SK-N-SH treated with all-trans-retinoic acid at 6 μM for 48 hours (cell line): ENCODE measurements at places on chromosomes 5 and 9.
A peak's percentile ranks its signal among the peaks of the same experiment; 100 is the strongest.

DNA sequence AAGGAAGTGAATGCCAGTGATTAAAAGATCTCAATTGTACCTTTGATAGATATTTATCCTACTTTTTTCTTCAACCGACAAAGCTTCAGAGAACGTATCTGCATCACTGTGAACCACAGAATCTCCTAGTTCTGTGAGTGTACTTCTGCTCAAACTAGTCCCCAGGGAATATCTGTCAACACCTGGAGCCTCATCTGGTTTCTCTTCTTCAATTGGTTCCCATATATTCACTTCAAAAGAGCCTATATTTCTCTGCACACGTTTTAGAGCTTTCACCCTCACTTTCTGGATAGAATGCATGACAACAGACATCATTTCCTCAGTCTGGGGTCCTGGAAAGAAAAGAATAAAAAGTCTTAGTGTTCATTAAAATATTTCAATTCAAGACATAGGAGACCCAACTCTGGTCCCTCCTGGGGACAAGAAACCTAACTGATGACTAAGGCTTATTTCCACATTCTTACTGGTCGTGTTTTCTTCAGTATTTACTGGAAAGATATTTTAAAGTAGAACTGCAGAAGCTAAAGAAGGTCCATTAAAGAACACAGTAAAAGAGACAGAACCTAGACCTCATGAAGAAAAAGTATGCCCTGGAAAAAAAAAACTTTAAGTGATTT lies 64.3 kb downstream of the CPLANE1 start:
- no peak for ATAC-seq

- ATAC-seq, result no peak
These were observed 83.8 kb upstream of the TNFAIP8 start for GRCh38 chr5:119271758-119272730.

DNA sequence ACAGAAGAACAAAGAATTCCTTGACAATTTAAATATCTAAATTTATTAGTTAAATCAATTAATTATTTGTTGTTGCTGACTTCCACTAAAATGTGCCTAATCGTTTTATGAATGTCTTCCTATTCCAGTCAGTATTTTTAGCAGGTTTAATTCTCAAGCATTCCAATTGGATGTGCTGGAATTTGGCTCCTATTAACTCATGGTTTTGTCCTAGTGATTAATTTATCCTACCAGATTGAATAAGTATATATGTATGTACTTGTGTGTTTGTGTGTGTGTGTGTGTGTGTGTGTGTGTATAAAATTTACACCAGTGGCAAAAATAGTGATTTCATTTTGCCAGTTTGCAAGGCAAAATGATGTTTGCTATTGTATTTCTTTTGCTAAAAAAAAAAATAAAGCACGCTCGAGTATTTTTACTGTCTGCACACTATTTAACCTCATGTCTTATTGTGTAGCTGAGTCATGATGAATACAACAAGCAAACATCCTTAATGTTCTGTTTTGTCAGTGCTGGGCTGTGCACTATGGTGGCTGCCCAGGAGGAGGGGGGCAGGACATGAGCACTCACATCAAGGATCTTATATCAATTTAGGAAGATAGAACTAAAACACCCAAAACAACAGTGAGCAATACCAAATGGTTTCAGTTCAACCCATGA lies 375.5 kb downstream of the PDE4D start:
- ATAC-seq, result peak; percentile 95

GRCh38 chr5:21070858-21071257 lies 1082.9 kb upstream of the CDH18 start:
- no peak for ATAC-seq

DNA sequence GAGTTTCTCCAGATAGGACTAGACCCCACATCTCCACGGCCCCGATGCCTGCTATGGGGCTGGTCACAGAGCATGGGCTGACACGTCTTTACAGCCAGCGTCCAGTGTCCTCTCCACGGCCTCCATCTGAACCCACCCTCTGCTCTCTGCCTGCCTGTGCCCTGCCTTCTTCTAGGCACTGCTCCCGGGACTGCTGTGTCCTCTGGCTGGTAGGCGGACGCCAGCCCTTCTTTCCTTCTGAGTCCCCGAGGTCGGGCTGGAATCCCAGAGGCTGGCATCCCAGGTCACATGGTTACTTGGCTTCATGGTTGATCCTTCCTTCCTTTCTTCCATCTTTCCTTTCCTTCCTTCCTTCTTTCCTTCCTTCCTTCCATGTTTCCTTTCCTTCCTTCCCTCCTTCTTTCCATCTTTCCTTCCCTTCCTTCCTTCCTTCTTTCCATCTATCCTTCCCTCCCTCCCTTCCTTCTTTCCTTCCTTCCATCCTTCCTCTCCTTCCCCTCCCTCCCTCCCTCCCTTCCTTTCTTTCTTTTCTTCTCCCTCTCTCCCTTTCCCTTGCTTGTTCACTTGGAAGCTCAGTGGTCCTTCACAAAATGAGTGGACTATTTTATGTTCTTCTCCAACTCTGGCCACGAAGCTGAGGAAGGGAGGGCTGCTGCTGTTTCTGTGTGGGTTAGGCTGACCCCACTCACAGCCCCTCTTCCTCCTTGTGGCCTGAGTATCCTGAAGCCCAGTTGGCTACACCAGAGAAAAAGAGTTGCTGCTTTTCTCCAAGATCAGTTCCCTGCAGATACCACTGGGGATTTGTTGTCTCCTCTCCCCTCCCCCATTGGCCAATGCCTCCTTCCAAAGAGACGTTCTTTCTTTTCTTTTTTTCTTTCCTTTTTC lies 66.8 kb upstream of the NEURL1B start:
- ATAC-seq, result no peak

DNA sequence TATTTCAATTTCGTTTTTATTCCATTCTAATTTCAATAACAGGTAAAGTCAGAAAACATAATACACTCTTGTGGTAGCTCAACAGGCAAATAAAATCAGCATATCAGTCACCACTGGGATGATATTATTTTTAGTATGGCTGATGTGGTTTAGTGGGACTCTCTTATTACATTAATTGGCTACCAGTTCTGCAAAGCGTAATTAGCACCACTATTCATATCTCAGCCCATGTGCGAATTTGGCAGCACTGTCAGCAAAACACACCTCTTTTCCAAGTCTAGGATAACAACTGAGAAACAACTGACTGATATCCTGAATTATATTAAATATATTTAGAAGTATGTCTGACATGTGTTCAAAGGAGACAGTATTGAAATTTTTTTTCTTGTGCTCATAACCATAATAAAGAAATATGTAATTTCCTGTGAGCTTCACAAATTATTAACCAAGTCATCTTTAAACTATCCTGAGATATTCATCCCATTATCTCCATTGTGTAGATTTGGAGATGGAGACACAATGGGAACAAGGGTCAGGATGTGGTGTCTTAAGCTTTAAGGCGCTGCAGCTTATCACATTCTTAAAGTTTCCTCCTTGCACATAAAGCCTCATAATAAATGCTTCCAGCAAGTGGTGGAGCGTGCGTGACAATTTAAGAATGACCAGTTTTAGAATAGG lies 212.4 kb downstream of the TLE1 start:
- ATAC-seq, result no peak
